ENCODE measurements at places on chromosomes 11 and 22.
A peak's percentile ranks its signal among the peaks of the same experiment; 100 is the strongest.

DNA sequence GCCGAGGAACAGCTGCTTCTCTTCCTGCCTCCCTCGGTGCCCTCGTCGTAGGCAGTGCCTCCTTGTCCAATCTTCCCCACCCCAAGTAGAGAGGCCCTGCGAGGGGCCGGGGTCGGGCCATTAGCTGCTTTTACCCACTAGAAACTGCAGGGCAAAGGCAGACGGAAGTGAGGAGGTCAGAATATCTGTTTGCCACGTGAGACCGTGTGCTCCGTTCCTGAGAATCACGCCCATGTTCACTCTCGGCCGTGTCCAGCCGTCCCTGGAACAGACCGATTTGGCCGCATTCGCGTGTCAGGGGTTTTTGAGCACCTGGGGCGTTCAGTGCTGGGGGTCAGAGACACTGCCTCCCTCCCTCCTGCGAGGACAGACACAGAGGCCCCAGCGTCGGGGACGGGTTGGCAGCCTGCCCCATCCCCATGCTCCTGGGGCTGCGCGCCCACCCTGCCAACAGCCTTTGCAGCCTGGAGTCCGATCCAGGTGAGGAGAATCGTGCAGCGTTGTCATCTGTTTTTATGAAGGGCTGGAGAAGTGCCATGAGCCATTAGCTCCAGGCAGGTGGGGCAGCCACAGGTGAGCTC is 982.2 kb downstream of the BRD1 start:
- no peaks in the 10 kb centered on the region for H3K4me1 ChIP-seq
- H3K4me3 ChIP-seq, result no peak overlapping the region
- H3K36me3 ChIP-seq, result no peaks in the 10 kb centered on the region
- no peak for DNase-seq
- H3K27ac ChIP-seq, result no peak overlapping the region

DNA sequence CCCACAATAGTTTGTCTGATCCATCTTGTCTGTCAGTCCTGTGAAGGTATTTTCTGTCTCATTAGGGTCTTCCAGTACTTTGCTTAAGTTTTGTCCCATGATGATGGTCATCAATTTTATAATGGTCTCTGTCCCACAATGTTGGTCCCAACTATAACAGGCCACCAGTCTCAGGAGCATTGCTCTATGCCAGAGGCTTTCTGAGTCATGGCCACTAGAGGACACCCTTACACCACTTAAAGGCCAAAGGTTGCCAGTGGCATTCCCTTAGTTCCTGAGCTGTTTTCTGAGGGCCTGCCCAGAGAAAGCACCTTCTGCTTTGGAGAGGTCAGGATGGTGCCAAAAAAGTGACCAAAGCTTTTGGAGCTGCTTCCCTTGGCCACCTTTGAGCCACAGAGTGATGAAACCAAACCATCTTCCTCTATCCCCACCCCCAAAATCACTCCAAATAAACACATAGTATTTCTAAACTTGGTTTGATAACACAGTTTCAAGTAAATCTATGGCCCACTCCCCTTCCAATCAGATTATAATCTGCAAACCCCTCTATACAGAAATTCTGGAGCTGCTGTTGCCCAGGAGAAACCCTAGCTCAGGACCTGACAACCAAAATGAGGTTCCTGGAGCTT is 19.3 kb downstream of the EIF3F start:
- no peaks in the 10 kb centered on the region for H3K36me3 ChIP-seq
- H3K4me3 ChIP-seq, result no peak overlapping the region
- peaks cover 2% of the 10 kb centered on the region for H3K27me3 ChIP-seq
- no peaks in the 10 kb centered on the region for H3K4me1 ChIP-seq
- H3K27ac ChIP-seq, result no peak overlapping the region
- DNase-seq, result peak; percentile 74

DNA sequence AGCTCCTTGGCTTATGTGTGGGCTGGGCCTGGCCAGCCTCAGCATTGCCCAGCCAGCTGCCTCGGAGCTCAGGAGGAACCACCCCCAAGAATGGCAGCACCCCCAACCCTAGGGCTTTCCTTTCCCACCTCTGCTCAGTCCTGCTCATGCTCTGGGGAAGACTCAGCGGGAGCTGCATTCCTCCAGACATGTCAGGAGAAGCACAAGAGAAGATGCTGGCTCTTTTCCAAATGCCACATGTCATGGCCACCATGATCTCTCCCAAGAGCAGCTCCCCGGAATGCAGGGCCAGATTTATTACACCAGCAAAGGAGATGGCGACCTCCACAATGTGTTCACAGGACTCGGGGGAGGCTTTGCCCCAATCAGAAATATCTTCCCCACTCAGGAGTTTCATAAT is 143.7 kb downstream of the PKNOX2 start:
- DNase-seq, result no peak
- peaks cover 5% of the 10 kb centered on the region for H3K27me3 ChIP-seq
- H3K4me3 ChIP-seq, result no peak overlapping the region
- H3K27ac ChIP-seq, result no peak overlapping the region
- H3K36me3 ChIP-seq, result no peaks in the 10 kb centered on the region

GRCh38 chr11:29005401-29005980 is 897.3 kb downstream of the METTL15 start:
- H3K4me1 ChIP-seq, result no peaks in the 10 kb centered on the region
- no peak overlapping the region for H3K4me3 ChIP-seq
- H3K27ac ChIP-seq, result no peak overlapping the region
- H3K27me3 ChIP-seq, result no peaks in the 10 kb centered on the region
- no peak for DNase-seq

- no peak overlapping the region for H3K27ac ChIP-seq
- H3K36me3 ChIP-seq, result no peaks in the 10 kb centered on the region
- H3K4me3 ChIP-seq, result no peak overlapping the region
- no peak for DNase-seq
- no peaks in the 10 kb centered on the region for H3K27me3 ChIP-seq
Measured at GRCh38 chr11:36216061-36216615, 73.1 kb downstream of the COMMD9 start.

- H3K27me3 ChIP-seq, result no peaks in the 10 kb centered on the region
- H3K27ac ChIP-seq, result no peak overlapping the region
Measured at GRCh38 chr22:45891021-45891421, 85.9 kb downstream of the WNT7B start.

DNA sequence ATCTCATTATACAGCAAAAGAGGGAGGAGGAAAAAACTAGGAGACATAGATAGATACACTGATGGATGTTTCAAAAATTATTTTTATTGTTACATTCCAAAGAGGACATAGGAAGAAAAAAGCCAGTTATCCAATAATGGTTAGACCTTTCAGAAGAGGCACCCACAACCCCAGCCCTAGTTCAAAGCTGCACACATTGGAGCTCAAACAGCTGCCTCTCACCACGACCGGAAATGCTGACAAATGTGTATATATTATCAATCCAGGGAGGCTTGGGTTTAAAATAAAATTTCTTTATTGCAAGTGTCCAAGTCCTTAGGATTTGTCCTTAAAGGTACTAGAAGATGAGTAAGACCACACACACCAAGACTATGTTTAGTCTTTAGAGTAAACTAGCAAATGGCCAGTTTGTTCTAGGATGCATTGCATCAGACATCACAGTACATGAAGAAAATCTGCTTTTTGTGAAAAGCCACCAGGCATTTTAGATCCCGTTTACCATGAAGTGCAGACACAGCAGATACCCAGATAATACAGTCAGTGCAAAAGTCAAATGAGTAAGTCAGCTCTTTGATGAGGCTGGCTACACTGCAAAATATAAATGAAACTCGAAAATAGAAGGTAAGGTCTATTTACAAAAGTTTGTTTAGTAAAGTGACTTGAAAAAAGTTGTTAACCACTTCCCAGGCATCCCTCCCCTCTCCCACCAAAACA is 4.6 kb upstream of the ASCL3 start:
- peaks cover 13% of the 10 kb centered on the region for H3K36me3 ChIP-seq
- no peak overlapping the region for H3K27ac ChIP-seq
- no peaks in the 10 kb centered on the region for H3K27me3 ChIP-seq
- no peaks in the 10 kb centered on the region for H3K4me1 ChIP-seq
- no peak for DNase-seq

DNA sequence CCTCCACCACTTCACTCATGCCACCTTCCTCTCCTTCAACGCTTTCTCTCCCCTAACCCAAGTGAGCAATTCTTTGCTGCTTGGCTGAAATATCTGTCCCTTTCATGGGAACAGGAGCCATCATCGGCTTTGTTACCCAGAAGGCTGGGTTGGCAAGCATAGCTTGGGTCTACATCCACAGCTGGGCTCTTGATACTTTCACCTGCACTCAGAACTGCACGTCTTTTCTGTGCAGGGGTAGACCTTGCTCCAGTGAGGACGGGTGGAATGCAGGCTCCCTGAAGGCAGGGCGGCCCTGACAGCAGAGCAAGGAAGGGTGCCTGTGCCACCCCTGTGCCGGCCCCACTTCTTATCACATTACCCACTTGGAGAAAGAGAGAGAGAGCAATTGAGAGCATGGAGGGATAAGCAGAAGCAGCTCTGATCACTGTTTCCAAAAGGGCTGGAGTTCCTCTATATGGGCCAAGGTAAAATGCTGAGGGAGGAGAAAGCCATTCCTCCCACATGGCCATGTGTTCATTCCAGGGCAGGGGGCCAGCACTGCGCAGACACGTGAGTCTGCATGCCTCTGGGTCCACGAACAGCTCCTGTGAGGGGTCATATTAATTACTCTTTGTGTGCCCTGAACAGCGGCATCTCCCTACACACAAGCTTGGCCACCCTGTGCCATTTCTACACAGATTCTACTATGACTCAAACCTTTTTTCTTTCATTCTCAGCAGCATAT is 181.8 kb downstream of the BUD13 start:
- no peak for DNase-seq
- H3K36me3 ChIP-seq, result no peaks in the 10 kb centered on the region
- no peak overlapping the region for H3K4me3 ChIP-seq
- no peaks in the 10 kb centered on the region for H3K27me3 ChIP-seq
- no peaks in the 10 kb centered on the region for H3K4me1 ChIP-seq
- H3K27ac ChIP-seq, result no peak overlapping the region

DNA sequence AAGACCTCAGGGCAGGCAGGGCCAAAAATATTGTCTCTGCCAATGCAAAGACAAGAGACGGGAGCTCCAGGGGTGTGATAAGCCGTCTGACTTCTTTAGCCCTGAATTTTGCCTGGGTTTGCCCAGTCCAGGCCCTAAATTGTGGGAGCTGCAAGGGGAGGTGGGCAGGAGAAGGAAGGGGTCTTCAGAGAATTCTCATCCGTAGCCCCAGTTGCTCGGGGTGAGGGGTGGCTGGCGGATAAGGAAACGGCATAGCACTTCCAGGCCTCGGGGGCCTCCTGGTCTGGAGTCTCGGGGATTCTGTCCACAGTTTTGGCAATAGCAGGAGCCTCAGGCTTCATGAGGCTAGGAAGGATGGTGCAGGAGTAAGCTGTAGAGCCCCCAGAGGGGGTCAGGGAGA is 7.4 kb downstream of the CD5 start:
- H3K27me3 ChIP-seq, result no peaks in the 10 kb centered on the region
- H3K27ac ChIP-seq, result no peak overlapping the region
- no peaks in the 10 kb centered on the region for H3K4me1 ChIP-seq
- no peak for DNase-seq

DNA sequence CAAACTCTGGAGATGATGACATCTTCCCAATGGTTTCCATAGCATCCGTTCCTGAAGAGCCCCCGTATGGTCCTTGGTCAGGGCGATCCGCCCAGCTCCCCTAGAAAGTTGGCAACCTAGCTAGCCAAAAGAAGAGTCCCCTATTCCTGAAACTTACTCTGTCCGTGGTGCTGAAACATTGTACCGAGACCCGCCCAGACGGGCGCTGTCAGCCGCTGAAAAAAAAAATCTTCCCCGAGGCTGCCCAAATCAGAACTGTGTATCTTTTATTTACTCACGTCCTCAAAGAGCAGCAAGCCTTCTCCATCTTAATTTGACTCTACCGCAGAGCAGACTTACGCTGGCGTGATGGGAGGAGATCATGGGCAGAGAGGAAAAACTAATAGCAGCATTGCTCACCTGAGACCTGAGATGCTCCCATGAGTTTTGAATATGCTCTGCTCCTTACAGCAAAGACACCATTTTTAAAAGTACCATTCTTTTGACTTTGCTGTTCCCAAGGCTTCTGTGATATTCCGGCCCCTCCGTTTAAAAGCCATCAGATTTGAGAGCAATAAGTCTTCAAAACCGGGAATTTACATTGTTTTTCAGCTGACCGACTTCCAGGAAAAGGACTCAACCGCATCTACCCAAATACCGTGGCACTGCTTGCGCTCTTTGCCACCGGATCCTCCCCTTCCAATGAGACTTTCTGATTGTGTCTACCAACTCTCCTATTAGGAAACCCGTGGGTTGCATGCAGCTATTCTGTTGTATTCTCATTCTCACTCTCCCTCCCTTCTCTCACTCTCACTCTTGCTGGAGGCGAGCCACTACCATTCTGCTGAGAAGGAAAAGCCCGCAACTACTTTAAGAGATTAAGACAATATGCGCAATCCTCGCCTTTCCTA is at the start of gene SLC17A6:
Gene SLC17A6, plus strand, starts transcription at position 786 of the 890 bp plus-strand sequence. CDS start 153 bp downstream, outside the sequence.
- peaks cover 52% of the 10 kb centered on the region for H3K27me3 ChIP-seq
- no peak within 1 kb of the TSS for H3K27ac ChIP-seq
- H3K4me1 ChIP-seq, result no peaks in the 10 kb centered on the region
- peak; percentile 45 for DNase-seq
- no peak within 1 kb of the TSS for H3K4me3 ChIP-seq

DNA sequence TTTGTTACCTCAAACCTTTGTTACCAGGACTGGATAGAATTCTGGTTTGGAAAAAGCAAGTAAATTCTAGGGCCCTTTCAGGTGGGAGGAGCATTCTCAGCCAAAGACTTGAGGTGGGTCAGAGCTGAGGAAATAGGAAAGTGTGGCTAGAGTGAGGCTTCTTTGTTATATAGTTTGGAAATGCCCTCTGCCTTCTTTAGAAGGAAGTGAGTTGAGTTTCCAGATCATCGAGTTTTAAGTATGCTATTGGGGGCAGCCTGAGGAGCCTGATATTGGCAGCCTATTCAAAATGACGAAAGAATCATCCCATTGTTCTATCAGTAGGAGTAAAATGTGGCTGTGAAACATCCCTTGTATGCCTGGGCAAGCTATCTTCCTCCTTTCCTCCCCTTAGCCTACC is 134.1 kb downstream of the ARHGAP42 start:
- no peaks in the 10 kb centered on the region for H3K36me3 ChIP-seq
- H3K27ac ChIP-seq, result no peak overlapping the region
- no peak for DNase-seq
- H3K4me3 ChIP-seq, result no peak overlapping the region
- H3K4me1 ChIP-seq, result peaks cover 2% of the 10 kb centered on the region

- peaks cover 4% of the 10 kb centered on the region for H3K27me3 ChIP-seq
- H3K36me3 ChIP-seq, result no peaks in the 10 kb centered on the region
- peaks cover 9% of the 10 kb centered on the region for H3K4me1 ChIP-seq
- H3K4me3 ChIP-seq, result no peak overlapping the region
Measured at GRCh38 chr11:8258784-8259183, 4.9 kb downstream of the LMO1 start.

All from small intestine (tissue), 16 donors.